ENCODE measurements at places on chromosomes 2 and 18.

- DNase-seq = no peak
These were observed 149.6 kb downstream of the ACKR3 start for GRCh38 chr2:236719192-236719635.

DNA sequence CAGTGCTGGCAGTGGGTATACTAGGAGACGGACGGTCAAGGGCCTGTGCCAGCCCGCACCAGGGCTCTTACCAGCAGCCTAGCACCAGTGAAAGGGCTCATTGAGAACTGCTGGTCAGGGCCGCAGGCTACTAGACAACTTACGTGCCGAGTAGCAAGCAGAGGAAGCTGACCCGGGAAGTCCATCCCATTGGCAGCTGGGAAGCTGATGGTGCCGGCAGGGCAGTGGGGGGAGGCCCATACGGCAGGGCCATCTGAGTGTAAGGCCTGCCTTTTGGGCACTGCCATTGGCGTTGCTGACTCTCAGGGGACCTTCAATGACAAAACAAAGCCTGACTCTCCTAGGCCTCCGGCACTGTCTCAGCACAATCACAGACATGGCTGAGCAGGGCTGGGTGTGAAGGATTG is 20.6 kb downstream of the EFR3B start:
- DNase-seq = no peak

DNA sequence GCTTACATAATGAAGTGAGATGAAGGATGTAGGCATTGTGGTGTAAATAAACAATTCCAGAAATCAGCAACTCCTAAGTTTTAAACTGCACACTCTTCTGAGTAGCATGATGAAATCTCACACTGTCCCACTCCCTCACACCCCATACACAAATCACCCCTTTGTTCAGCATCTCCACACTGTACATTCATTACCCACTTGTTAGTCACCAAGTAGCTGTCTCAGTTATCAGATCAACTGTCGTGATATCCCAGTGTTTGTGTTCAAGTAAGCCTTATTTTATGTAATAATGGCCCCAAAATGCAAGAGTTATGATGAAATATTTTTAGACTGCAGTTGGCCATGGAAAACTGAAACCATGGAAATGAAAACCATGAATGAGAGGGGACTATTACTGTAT is 135.7 kb downstream of the GRB14 start:
- no peak for DNase-seq

DNA sequence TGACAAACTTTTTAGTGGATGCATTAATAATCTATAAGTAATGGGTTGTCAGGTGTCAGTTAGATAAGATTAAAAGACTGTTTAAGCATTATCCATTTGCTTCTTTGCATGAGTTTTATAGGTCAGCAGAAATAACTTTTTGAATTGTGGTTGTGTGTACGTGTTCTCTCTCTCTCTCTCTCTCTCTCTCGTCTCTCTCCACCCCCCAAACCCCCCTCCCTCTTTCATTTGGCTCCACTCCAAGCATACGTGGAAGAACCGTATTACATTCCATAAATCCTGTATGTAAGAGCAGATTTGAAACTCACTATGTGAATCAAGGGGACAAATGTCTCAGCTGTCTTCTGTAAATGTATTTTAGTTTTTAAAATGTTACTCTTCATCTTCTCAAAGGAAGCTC is 120.2 kb downstream of the MEIS1 start:
- no peak for DNase-seq

DNA sequence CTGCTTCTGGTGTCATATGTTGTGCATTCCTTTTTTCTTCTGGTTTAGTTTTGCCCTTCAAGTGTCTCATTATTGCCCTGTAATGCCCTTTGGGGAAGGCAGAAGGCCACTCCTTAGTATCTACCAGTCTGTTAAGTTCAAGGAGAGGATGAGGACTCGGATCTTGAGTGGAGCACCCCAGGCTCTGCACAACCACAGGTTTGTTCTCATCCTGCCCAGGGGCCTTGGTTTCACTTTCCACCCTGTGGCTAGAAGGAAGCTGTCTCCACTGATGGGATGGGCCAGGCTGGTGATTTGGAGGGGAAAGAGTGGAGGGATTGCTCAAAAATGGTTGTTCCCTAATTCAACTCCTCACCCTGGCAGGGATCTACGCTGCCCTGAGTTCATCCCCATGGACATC is 30.2 kb upstream of the RAB11FIP5 start:
- DNase-seq = no peak

GRCh38 chr2:238242731-238243495 is 3.1 kb upstream of the HES6 start:
- no peak for DNase-seq
